Kasumi-1 (cell line): ENCODE measurements at places on chromosomes 3 and 15.

GRCh38 chr3:3578718-3579117, 220.5 kb upstream of the LRRN1 start:
- no peak for DNase-seq

- DNase-seq: no peak
Measured at GRCh38 chr3:10521772-10522441, 16.5 kb upstream of the ATP2B2 start.

- DNase-seq: no peak
Measured at GRCh38 chr15:47964229-47964628, 156.6 kb upstream of the SLC24A5 start.

- DNase-seq: no peak
Measured at GRCh38 chr3:120440001-120440703, 10.6 kb downstream of the FSTL1 start.

DNA sequence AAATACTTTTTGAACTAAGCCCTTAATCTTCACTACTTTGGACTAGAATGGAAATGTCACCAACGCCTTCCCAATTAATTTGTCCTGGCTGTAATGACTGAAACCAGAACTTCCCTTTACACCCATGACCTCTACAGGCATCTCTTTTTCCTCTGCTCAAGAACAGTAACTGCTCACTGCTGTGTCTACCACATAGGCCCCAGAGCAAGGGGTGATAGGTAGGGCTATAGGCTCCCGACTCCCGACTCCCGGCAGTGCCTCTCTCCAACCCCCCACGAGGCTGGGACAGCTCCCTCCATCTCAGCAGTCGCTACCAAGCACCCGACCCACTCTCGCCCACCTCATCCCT, 384 bp upstream of the LEKR1 start:
- DNase-seq: peak; percentile 76
